Calu3 (cell line): ENCODE measurements at places on chromosomes 4 and X. TPM values are rescaled to one million over a fixed set of nuclear protein-coding genes. Genes with fewer than 3 reads are reported as not detected.

GRCh38 chr4:100147684-100148083 is 42.6 kb downstream of the DDIT4L start:
- no peak for DNase-seq

DNA sequence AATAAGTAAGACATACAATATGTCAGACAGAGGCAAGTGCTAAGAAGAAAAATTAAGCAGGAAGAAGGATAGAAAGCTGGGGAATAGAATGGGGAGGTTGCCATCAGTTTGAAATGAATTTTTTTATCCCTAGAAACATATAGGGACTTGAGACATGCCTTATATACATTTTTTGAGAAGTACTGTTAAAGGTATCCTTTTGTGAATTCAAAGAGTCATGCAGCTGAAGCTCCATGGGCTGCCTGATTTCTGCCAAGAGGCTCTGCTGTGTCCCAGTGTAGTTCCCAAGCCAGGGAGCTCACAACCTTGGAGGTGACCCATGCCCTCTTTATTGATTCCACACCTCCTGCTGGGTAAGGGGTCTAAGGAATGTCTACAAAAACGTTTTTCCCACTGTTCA is 564.6 kb upstream of the DIPK2B start:
- no peak for DNase-seq

DNA sequence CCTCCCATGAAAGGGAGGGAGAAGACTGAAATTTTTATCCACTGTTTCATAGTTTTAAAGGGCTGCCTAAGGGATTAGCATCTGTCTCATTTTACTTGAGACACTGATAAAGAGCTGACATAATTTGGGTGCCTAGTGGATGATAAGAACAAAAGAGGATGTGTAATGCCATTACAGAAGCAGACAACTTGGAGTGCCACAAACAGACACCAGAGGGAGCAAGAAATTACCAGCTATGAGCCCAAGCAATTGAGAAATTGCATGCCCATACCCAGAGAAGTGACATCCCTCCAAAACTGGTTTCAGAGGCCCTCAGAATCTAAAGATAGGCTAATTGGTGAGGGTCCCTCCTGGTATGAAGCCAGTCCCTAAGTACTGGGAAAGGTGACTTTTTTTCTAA is 38.5 kb upstream of the POU3F4 start:
- DNase-seq: peak; percentile 1

DNA sequence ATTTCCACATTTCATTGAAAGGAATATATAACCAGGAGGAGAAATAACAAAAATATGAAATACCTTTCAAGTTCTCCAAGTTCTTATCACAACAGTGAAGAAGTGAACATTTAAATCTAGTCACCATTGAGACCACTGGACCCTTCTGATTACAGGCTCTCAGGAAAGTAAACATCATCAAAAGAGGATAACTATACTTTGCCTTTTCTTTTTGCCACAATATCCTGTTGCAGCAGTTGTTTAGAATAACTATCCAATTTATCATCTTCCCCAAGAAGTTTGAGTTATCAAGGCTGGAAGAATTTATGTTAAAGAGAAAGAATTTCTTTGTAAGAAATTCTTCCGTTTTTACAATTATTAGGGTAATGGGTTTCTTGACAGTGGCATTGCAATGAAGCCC is 3.6 kb downstream of the LRP2BP start:
- DNase-seq: no peak

- DNase-seq: no peak
These were observed 160.9 kb downstream of the CBR4 start for GRCh38 chr4:168849030-168849675.

- DNase-seq: no peak
These were observed 2043.8 kb downstream of the ARAP2 start for GRCh38 chr4:34200535-34200934.

- no peak for DNase-seq
These were observed 12.5 kb upstream of the ART3 start for GRCh38 chr4:76061982-76062381.

DNA sequence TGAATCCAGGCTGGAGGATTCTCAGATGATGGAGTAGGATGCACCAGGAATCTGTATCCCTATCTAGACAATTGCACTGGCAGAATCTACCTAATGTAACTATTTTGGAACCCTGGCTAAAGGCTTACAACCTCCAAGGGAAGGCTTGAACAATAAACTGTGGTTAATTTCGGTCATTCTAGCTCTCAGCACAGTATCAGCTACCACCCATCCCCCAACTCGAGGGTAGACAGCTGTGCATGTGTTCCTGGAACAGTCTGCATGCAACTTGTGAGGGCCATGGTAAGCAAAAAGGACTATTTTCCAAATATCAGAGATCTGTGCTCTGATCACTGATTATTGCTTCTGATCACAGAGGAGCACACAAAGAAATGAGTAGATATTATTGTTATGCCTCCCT is 34.0 kb downstream of the ELF2 start:
- no peak for DNase-seq

DNA sequence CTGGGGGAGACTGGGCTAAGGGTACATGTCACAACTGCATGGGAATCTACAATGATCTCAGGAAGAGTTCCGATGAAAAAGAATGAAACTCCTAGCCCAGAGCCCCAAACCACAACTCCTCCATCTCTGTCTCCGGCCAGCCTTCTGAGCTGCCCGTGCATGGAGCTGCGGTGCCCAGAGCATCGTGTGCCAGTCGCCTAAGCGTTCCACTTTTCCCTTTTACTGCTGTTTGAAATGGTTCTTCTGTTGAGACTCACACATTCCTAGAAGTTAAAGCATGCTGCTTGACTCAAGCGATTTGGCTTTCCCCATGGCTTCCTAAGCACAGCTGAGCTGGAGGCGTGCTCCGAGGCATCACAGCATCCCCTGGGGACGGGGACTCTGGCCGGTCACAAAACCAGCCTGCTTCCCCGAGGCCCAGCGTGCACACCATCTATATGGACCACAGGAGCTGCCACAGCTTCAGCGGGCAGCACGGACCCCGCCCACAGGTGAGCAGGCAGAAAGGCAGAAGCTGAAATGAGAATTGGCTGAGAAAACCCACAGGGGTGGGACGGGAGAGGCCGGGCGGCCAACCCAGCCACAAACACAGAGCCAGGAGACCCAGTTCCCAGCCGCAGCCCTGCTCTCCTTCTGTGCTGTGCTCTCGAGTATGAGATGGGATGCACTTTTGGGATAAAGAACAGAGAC is 5.0 kb downstream of the CCNQ start:
- no peak for DNase-seq

DNA sequence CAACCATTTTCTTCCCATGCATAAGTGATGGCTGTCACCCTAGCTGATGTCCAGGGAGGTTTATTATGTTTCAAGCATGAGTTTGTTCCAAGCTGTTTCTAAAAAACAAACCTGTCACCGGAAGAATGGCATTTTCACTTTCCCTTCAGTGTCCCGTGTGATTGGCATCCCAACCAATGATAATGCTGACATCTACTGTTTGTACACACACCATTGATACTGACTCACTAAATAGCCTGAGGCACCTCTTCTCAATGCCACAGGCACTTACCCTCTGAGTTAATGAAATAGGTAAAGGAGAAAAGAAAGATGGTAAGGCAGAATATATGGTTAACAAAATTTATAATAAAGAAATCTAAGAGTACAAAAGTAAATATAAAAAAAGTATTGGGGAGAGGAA is 23.1 kb upstream of the VCX2 start:
- no peak for DNase-seq

- DNase-seq: no peak
These were observed 2.5 kb downstream of the P2RY8 start for GRCh38 chrX:1534301-1535168.

GRCh38 chr4:139841464-139842195 is 176.0 kb downstream of the MGST2 start:
- DNase-seq: peak; percentile 8

GRCh38 chr4:76251441-76252270 is at the start of gene FAM47E:
FAM47E (plus strand) TSS chr4:76251721; CDS start chr4:76251747, 26 bp downstream.
- DNase-seq: peak; percentile 80

DNA sequence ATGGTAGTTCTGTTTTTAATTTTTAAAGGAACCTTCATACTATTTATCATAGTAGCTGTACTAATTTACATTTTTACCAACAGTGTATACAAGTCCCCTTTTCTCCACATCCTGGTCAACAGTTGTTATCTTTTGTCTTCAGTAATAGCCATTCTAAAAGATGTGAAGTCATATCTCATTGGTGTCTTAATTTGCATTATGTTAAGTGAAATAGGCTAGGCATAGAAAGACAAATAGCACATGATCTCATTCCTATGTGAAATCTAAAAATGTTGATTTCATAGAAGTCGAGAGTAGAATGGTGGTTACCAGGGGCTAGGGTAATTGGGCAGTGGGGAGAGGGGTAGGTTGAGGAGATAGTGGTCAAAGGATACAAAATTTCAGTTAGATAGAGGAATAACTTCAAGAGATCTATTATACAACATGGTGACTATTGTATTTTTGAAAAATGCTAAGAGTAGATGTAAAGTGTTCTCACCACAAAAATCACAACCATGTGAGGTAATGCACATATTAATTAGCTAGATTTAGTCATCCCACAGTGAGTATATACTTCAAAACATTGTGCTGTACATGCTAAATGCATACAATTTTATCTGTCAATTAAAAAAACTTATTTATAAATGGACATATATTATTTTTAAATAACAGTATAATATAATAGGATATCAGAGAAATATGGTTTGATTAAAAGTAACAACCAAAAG is 58.9 kb downstream of the DIAPH2 start:
- DNase-seq: no peak

DNA sequence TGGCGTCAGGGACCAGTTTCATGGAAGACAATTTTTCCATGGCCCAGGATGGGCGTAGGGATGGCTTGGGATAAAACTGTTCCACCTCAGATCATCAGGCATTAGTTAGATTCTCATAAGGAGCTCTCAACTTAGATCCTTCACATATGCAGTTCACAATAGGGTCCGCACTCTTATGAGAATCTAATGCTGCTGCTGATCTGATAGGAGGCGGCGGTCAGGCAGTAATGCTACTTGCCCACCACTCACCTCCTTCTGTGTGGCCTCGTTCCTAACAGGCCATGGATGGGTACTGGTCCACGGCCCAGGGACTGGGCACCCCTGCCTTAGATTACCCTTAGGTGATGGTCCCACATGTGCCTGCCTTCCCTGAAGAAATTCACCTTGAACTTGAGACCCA is 28.8 kb upstream of the ENPP6 start:
- no peak for DNase-seq

- DNase-seq: no peak
These were observed 128.8 kb downstream of the RAB28 start for GRCh38 chr4:13355111-13355880.

DNA sequence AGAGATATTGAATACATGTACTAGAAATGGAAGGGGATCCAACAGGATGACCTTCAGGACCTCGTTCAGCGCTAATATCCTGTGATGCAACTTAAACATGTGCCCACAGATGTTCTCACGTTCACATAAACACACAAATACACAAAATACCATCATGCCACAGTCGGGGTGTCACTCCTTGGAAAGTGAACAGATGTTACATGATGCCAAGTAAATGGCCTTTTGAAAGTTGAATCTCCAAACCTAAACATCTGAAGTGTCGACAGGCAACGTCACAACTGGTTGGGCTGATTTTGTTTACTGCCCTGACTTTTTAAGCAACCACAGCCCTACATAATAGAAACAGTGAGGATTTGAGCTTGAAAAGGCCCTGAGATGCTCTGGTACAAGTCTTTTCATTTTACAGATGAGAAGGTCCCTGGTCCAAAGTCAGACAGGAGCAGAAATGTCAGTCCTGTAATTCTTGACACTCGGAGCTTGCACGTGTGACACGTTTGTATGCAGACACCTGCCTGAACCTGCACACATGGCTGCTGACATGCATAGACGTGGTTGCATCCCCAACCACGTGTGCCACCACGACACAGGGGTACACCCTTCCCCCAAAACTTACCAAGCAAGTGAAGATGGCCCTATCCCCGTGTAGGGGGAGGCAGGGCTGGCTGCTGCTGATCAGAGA is 23.5 kb upstream of the BCORL1 start:
- no peak for DNase-seq

DNA sequence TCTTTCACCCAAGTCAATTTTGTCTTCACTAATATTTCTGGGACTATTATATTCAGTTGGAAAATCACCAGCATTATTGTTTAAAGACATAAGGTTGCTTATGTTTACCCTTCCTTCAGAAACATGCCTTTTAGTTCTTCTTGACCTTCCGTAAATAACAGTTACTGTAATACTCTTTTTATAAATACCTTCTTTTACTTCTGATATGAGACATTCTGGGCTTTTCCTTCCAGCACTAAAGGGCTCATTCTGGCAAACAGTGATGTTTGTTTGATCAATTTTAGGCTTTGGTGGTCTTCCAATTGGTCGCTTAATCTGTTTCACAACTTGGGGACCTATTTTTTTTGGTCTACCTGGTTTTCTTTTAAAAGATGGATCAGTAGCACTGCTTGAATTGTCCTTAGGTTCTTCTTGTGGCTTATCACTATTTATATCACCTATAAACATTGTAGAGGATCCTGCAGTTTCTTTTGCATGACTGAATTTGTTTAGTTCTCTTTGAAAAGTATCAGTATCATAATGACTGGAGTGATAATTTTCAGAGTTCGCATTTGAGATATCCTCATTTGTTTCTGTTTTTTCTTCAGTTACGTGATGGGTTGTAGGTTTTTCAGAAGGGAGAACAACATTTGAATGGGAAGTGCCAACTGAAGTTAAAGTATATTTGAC is 64.8 kb downstream of the NCAPG start:
- no peak for DNase-seq

DNA sequence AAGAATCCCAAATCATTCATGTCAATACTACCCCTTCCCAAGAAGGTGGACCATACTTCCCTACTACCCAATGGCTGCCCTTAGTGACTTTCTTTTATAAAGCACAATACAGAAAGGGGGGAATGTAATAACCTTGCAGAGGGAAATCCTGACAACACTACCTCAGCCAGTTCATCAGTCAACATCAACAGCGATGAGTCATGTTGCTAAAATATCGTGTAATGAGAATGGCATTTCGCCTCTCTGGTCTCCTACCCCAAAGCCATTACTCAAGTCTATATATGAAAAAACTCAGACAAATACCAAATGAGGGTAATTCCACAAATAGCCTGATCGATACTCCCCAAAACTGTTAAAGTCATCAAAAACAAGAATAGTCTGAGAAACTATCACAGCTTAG is 3.3 kb upstream of the MAGEA8 start:
- DNase-seq: no peak

DNA sequence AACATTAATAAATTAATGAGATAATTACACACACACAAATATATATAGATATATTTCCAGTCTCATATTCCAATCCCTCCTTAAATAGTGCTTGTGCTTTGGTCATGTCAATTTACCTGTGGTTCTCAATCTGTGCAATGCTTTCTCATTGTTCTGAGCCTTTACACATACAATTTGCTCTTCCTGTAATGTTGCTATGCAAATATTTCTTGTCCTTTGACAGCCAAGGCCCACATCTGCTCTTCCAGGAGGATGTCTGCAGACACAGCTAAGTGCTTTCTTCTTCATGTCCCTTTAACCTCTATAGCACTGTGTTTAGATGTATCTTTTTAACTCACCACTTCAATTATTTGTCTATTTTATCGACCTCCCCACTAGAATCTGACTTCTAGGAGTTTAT is 67.3 kb upstream of the RAPGEF2 start:
- no peak for DNase-seq

UGT8 gene
- total RNA-seq: 20.2 and 23.1 TPM in 2 replicates

TMEM47 gene
- 80.9 and 99.6 TPM in 2 replicates for total RNA-seq

PIN4 gene
- 17.2 and 19.4 TPM in 2 replicates for total RNA-seq

PAGE1 gene
- total RNA-seq: not detected in 2 replicates

TCEAL4 gene
- total RNA-seq: 57.6 and 68.0 TPM in 2 replicates
